ENCODE measurements at places on chromosomes 3 and 15.

- no peak for DNase-seq
Measured at GRCh38 chr3:31482493-31483200, 50.1 kb upstream of the STT3B start.

DNA sequence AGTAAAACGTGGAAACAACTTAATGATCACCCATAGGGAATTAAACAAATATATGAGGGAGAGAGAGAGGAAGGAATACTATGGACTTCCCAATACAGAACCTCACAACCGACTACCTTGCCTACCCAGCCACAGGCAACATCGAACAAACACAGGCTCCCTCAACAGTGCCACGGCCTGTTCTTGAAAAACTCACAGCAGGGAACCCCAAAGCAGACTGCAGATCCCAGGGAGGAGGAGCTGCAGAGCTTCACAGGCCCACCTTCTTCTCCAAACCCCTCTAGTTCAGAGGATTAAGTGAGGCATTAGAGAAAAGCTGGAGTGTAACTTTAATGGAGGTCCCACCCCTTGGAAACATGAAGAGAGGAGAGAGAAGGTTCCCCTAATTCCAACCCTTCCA, 110.2 kb downstream of the ST8SIA2 start:
- no peak for DNase-seq

DNA sequence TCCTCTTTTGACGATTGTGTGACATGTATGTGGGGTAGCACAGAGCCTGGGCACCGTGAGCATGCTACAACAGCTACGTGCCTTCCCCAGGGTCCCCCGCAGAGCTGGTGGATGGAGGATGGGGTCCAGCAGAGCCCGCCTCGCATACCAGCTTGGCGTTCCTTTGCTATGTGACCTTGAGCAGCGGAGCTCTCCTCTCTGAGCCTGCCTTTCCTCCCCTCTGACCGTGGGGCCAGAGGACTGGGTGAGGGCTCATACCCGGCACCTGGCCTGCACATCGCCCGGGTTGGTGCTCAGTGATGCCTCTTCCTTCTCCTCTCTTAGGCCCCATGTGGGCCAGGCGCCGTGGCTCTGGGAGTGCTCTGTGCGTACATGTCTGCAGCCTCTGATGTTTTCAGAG, 73.4 kb downstream of the FBLN2 start:
- DNase-seq: no peak

GRCh38 chr3:178672275-178672674, 136.0 kb downstream of the KCNMB2 start:
- DNase-seq: peak; percentile 14

DNA sequence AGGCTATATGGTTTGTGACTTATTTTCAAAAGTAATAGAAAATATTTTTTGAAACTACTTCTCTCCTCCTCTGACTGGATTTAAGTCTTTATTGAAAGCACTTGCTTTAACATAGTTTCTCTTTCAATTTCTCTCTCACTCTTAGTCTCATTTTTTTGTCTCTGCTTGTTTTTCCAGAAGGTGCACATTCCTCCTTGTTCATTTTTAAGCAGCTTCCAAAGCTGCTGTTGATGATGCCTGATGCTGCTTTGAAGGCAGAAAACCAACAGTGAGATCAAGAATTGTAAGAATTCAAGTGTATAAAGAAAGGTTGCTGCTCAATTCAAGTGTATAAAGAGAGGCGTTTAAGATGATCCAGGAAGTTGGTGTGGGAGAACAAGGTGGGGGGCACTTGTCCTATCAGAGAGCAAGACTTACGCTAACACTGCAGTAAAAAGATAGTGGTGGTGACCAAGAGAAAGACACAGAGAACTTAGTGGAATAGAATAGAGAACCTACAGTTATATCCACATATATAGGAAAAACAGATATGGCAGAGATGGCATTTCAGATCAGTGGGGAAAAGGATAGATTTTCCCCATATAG, 12.1 kb downstream of the NR2C2 start:
- no peak for DNase-seq

- DNase-seq: no peak
Measured at GRCh38 chr15:79394231-79394630, 37.9 kb upstream of the MINAR1 start.

GRCh38 chr3:138381950-138382715, 33.8 kb downstream of the MRAS start:
- DNase-seq: no peak

DNA sequence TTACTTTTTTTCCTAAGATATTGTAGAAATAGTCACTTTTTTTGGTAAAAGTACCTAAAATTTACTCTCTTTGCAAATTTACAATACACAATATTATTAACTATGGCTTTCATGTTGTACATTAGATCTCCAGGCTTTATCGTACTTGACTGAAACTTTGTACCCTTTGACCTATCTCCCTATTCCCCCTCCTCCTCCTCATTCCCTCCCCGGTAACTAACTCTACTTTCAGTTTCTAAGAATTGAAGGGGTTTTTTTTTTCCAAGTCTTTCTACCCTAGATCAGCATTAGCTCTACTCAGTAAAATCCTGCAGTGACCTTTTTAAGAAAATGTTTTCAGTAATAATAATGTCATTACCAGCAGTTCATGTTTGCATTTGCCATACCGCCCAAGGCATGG, 10.1 kb downstream of the HACL1 start:
- DNase-seq: no peak

GRCh38 chr3:127183931-127184869, 8.7 kb upstream of the PRR23E start:
- DNase-seq: no peak
